Inflammatory macrophage (primary cell): ENCODE measurements at places on chromosomes 3 and 15.
A peak's percentile ranks its signal among the peaks of the same experiment; 100 is the strongest.

- peak; percentile 44 for DNase-seq
Measured at GRCh38 chr3:27454914-27455313, 29.3 kb downstream of the SLC4A7 start.

DNA sequence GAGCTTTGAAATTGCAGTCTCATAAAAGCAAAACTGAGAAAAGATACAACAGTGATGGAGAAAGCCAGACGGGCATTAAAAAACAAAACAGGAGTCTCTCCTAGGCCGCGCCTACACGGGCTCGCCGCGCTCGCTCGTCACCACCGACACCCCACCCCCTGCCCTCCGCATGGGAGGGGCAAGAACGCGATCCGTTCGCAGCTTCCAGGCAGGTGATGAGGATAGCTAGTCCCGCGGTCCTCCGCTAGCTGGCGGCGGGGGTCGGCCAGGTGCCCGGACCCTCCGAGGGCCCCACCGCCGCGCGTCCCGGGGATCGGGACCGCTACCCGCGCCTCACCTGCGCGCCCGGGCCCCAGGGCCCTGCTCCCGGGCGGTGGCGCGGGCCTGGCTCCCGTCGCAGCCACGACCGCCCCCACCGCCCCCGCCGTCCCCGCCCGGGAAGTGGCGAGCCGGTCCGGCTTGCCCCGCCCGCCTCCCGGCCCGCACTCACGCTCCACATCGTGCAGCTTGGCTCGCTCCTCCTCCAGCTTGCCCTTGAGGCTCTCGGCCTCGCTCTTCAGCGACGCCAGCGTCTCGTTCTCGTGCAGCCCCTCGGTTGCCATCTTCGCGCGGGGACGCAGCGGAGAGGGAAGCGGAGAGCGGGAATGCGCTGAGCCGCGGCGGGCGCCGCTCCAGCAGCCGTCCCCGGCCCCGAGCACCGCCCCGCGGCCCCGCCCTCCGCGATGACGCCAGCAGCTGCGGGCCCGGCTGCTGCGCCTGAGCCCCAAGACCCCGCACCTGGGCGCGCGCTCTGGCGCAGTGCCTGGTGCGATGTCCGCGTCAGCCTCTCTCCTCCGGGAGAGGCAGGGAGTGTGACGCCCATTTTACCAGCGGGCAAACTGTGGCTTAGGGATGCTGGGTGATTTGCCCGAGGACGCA, 11.7 kb downstream of the GNB5 start:
- peak; percentile 51 for DNase-seq

DNA sequence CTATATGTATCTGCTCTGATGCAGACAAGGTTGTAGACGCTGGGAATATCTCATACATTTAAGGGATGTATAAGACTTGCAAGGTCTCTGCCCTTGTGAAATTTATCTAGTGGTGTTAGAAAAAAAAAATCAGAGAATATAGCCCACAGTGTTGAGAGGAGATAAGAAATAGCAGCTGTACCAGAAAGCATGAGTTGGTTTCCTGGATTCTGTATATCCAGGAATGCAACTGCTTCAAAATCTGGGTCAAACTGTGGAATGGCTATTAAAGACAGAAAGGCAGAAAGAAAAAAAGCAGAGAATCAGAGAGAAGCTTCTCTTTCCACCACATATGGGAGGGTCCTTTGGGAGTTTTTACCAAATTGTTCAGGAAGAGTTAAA, 1.5 kb upstream of the TMEM212 start:
- no peak for DNase-seq

DNA sequence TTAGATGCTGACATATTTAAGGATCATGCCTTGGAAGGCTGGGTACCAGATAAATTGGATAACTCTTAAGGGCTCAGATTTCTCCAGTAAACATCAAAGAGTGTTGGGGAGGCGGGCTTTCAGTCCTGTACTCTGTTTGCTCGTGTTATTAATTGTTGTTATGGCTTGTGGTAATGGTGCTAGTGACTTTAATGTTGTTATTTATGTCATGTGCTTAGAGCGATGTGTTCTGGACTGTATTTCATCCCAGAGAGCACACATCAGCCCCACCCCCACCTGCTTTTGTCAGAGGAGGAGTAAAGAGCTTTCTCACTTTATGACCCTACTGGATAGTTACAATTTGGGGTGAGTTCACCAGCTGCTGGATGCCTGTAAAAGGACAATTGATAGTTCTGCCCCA, 386.3 kb downstream of the EPHB1 start:
- DNase-seq, result no peak

DNA sequence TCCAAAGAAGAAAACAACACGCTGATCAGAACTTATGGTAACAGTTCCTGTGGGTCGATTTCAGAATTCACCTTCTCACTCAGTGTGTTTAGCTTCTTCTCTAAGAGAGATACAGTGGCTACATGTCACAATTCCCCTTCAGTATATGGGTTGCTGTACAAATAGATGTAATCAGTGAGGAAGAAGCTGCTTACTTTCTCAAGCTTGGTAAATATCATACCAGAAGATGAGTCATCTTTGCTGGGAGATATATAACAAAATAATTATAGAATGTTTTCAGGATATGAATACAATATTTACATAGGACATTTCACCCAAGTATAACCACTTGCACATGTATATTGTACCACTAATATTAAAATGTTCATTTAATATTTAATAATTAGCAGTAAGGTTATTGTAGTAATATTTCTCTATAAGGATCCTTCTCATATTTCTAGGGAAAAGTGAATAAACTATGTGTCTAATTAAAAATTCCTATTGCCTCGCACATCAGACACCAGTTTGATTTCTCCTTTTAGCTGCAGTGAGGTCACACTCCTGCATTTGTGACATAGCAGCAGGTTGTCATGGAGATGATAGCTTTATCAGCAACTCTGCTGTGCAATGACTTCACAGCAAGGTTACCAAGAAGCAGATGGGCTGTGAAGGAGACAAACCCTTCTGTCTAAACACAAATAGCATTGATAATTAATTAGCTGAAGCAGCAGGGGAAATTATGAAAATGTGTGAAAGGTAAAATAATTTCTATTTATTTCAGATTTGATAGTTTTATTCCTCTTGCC, 211.4 kb downstream of the TUSC7 start:
- DNase-seq, result no peak

DNA sequence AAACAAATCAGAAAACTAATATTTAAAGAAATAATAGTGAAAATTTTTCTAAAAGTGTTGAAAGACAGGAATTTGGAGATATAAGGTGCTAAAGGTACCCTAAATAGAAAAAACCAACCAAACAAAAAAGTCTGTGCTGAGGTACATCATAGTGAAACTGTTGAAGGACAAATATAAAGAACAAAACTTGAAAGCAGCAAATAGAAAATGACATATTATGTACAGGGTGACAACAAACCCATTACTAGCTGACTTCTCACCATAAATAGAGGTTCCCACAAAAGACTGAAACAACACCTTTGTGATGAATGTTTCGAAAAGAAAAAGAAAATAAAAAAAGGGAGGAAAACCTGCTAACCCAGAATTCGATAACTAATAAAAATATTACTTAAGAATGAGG, 502.5 kb upstream of the NECTIN3 start:
- no peak for DNase-seq

GRCh38 chr3:172153335-172153861, 114.0 kb downstream of the FNDC3B start:
- peak; percentile 90 for DNase-seq

DNA sequence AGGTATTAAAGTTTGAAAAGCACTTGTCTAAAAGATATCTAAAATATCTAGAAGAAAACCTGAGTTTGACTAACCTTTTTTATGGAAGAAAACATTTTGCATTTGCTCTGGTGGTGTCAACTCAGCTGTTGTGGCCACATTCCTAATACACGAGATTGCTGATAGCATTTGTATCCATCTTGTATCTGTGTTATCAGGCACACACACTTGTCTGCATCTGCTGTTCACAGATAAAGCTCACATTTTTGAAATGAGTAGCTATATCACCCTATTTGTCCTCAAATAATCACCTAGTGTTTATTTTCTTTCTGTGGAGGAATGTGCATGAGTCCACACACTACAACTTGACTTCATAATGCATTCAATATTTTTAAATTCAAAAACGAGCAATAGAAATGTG, 632.3 kb upstream of the NR2F2 start:
- DNase-seq, result no peak

DNA sequence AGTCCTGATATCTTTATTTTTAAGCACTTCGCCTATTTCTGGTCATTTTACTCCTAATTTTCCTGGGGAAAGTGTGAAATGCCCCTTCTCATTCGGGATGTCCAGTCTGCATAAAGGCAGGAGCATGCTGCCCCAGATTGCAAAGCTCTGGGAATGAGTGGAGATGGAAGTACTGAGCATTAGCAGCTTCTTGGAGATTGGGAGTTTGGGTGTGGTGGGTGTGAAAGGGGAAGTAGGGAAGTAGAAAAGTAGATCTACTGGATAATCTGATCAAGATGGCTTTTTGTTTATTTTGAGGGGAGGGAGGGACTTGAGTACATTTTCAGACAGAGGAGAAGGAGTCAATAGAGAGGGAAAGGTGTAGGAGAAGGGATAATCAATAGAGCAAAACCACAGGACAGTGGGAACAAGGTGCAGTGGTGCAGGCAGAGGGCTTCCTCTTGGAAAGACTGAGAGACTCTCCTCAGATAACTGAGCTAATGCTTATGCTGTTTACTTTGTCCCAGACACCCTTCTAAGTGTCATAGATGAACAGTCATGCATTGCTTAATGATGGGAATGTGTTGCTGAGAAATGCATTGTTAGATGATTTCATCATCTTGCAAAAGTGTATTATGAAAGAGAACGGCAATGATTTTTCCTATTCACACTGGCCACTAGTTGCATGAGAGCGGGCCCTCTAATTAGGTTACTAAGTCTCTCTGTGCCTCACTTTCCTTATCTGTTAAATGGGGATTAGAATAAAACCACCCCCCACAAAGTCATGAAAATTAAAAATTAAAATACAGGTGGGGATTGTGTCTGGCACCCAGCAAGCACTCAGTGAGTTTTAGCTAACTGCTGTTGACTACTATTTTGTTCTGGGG, 45.5 kb downstream of the PHLDB2 start:
- DNase-seq, result peak; percentile 82

GRCh38 chr3:50237754-50238548, 1.9 kb downstream of the GNAI2 start:
- DNase-seq, result peak; percentile 93

- DNase-seq, result peak; percentile 68
Measured at GRCh38 chr15:89150762-89151664, 62.8 kb downstream of the ABHD2 start.

DNA sequence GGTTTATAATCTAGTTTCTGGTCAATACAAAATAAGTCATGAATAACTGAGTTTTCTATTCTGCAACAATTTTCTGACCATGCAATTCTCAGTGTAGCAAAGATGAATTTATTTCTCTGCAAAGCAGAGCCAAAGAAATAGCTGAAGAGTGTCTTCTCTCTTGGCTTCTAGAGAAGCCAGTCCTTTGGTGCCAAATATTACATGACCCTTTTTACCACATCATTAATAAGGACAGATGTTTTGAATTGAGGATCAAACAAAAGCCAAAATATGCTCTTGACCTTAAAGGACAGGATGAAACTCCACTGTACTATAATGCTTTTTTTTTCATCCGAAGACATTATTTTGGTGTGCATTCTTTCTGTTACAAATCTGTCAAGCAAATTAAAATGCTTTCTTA, 40.2 kb upstream of the OSTN start:
- DNase-seq, result no peak

- no peak for DNase-seq
Measured at GRCh38 chr15:27066446-27066845, 95.5 kb downstream of the GABRG3 start.

DNA sequence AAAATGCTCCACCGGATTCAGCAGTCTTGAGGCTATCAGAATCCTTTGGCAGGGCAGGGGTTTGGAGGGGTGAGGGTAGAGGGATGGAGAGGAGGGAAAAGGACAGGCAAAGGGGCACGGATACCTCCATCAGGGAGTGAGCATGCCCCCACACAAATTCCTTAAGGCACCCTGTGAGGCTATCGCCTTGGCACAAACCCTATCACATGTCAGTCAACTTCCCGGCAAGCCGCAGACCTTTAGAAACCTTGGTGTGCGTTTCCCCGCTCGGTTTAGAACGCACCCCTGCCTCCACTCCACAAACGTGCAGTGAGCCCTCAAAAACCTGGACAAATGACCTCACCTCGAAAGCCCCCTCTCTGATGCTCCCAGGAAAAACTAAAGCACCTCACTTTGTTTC, 422 bp upstream of the SETMAR start:
- no peak for DNase-seq

GRCh38 chr15:71575474-71576045, 234.8 kb upstream of the NR2E3 start:
- DNase-seq, result no peak

DNA sequence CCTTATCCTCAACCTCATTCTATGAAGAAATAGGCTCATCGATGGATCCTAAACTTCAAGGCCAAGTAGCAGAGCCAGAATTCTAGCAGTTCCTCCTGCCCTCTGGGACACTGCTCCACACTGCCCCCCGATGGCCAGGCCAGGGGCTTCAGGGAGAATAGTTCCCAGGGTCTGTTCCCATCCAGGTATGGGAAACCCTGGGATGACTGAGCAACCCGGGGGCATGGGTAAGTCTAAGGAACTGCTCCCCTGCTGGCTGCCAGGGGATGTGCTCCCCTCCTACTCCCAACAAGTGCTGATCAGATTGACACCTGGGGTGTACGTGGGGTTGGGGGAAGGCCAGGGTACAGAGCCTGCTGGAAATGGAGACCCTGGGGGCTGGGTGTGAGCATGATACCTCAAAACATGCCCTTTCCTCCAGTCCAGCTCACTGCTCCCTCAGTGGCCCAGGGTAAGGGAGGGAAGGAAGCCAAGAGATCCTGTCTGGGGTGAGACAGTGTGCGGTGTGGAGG, 7.6 kb downstream of the ULK3 start:
- peak; percentile 60 for DNase-seq

GRCh38 chr3:126679318-126679751, 24.4 kb upstream of the TXNRD3 start:
- peak; percentile 76 for DNase-seq

GRCh38 chr15:36811903-36812302, 232.5 kb downstream of the CDIN1 start:
- no peak for DNase-seq

DNA sequence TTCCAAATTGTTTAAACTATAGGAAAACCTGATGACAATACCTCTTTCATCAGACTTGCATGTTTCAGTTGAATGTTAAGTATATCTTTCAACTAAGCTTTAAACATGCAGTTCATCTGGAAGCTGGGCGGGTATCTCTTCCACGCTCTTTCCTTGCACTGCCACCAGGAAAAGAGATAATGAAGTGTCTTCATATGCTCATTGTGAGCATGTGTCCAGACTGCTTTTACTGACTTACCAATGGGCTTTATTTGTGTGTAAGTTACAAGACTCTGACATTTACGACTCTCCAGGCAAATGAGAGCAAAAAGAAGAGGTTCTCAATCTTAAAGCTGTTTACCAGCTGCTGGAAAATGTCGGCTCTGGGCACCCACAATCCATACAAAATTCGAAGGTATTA, 52.8 kb downstream of the TMEM212 start:
- no peak for DNase-seq

GRCh38 chr3:172187511-172187910, 148.1 kb downstream of the FNDC3B start:
- no peak for DNase-seq
